Activated CD4-positive, alpha-beta T cell treated with anti-CD3 and anti-CD28 coated beads for 1 hour (primary cell): ENCODE measurements at places on chromosomes 3 and 15.

GRCh38 chr3:41900265-41900664 lies 61.6 kb downstream of the ULK4 start:
- DNase-seq: no peak

DNA sequence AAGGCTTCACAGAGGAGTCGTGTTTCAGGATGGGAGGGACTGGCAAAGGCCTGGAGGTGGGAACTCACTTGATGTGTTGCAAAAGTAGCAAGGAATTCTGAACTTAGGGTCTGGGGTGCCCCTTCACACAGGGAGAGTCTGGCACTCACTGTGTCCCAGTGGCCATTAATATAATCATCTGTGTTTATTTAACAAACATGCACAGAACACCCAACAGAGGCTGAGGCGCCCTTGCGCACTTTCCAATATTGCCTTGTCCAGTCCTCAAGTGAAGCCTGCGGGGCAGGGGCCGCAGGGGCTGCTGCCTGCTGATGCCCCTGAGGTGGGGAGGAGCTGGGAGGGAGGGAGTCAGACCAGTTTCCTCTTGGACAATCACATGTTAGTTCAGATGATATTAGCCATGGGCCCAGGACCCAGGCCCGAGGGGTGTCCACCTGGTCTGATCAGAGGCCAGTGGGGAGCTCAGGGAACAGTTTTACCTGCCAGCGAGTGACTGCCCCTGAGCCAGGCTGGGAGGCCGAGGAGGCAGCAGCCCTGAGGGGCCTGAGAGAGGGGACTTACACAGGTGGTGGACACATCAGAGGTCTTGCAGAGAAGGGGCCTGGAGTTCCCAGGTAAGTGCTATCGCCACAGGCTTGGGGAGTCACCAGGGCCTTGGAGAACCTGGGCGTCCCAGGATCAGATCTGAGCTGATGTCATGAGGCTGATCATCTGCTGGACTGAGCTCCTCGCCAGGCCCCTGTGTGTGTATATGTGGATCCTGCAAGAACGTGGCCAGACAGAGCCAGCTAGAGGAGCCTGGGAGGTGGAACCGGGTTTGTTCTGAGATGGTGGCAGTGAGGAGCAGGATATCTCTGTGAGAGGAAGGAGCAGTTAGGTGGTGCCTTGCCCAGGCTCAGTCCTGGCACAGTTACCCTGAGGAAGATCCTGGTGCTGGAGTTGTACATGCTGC lies 13.8 kb upstream of the TXNRD3 start:
- DNase-seq: no peak

DNA sequence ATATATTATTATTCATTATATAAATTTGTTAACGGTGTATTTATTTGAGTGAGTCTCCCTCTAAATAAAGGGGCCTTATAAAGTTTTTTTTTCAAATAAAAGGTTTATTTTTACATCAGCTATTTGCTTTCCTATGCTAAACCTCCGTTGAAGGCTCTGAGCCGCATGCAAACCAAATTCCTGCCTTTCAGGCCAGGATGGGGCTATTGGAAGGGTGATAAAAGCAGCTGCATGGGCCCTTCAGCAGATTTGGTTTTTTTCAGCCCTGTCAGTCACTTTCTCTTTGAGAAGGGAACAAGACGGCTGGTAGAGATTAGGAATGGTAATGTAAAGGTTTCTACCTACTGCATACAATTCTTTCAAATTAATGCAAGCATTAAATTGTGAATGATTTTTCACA lies 244.2 kb downstream of the WNT5A start:
- DNase-seq: no peak

GRCh38 chr3:129943020-129943419 lies 31.5 kb upstream of the TRH start:
- no peak for DNase-seq

DNA sequence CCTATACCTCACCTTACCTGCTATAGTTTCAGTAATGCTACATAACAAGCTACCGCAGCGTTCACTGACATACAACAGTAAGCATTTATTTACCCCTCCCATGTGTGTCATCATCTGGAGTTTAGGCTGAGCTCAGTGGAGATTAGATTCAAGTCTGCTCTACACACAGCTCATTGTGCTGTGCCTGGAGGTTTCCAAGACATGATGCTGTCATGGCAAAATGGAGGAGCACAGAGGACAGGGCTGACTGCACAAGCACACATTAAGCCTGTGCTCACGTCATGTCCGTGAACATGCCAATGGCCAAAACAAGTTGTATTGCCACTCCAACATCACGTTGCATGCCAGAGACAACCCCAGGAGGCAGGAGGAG lies 333.8 kb upstream of the TRIM42 start:
- no peak for DNase-seq

GRCh38 chr15:76160426-76161152 lies 100.8 kb downstream of the TMEM266 start:
- DNase-seq: no peak

GRCh38 chr15:29196290-29196689 lies 73.3 kb downstream of the NSMCE3 start:
- DNase-seq: no peak

DNA sequence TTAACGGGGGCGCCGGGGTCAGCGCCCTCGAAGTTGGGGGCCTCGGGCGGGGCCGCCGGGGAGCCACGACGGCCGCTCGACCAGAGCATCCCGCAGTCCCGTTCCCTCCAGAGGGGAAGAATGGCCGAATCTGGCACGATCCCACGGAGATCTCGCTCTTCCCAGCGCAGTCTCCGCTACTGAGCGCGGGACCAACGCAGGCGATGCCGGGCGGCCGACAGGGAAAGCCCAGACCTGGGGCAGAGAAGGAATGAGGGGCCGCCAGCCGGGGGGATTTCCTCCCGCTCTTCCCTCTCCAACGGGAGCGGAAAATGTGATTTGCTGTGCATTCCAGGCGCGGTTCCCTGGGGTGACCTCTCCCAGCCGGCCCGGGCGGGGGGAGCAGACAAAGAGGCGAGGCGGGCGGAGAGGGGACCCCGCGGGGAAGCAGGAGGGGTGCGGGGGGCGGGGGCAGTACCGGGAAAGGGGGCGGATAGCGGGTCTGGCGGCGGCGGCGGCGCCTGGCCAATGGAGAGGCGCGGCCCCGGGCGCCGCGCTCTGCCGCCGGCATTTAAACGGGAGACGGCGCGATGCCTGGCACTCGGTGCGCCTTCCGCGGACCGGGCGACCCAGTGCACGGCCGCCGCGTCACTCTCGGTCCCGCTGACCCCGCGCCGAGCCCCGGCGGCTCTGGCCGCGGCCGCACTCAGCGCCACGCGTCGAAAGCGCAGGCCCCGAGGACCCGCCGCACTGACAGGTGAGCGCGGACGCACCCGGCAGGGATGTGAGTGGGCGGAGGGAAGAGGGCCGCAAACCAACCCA lies at the start of gene GREM1:
TSS of gene GREM1 (plus strand) at position 579 of the 801 bp plus-strand sequence. CDS start 12,687 bp downstream, outside the sequence.
- no peak for DNase-seq

- DNase-seq: no peak
Observed at GRCh38 chr3:103085465-103085864, 650.6 kb downstream of the ZPLD1 start.

GRCh38 chr15:71393383-71393782 lies 278.1 kb downstream of the THSD4 start:
- DNase-seq: no peak

DNA sequence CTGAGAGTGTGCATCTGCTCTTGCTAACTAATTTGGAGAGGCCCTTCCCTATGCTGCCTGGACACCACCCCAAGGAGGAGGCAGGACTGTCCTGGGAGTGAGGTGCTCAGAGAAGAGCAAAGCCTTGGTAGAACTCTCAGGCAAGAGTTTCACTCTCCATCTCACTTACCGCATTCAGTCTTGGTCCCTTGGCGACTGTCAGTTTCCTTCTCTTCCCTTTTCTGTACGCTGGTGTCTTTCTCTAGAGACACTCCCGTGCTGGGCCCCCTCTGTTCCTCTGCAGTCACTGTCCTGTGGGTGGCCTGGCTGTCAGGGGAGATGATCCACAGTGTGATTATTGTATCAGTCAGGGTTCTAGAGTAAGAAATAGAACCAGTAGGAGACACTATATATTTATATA lies 44.0 kb downstream of the IDH2 start:
- DNase-seq: no peak

GRCh38 chr15:40843885-40844695 lies at the start of gene SPINT1:
Gene SPINT1, plus strand, starts transcription at chr15:40844048. Its CDS starts 507 bp downstream, at chr15:40844555.
- peak; percentile 43 for DNase-seq

- no peak for DNase-seq
Observed at GRCh38 chr15:26970712-26971210, at the start of gene GABRG3. Gene GABRG3, plus strand, starts transcription at chr15:26971181.

- no peak for DNase-seq
Observed at GRCh38 chr3:101224739-101225138, 95.6 kb downstream of the IMPG2 start.

DNA sequence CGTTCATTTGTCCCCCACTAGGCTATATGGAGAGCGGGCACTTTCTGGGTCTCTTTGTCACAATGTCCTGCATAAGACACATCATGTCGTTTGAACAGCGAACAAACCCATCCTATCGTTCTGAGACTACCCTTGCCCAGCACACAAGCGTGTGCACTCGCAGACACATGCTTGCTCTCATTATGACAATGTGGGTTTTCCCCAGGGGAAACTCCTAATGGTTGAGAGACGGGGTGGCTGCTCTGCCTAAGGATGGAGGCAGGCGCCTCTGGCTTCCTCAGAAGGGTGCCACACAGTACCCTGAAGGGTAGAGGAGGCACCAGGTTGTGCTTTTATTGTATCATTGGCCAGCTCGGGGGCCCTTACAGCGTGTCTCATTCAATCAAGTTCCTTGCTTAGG lies 51.0 kb upstream of the MYZAP start:
- DNase-seq: no peak

DNA sequence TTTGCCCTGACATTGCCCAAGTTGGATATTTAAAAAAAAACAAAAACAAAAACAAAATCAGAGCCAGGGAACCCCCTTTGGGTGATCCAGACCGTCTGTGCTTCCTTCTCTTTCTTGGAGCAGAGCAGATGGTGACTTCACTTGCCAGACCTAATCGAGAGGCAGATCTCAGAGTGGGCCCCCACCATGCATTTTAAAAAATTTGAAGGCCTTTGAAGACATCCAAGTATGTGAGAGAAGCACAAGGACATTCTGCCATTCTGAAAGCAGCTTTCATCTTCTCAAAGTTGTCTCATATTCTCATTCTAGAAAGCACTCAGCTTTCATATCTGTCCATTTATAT lies 93.3 kb downstream of the SV2B start:
- no peak for DNase-seq
